ENCODE measurements at places on chromosomes 5 and 9.

DNA sequence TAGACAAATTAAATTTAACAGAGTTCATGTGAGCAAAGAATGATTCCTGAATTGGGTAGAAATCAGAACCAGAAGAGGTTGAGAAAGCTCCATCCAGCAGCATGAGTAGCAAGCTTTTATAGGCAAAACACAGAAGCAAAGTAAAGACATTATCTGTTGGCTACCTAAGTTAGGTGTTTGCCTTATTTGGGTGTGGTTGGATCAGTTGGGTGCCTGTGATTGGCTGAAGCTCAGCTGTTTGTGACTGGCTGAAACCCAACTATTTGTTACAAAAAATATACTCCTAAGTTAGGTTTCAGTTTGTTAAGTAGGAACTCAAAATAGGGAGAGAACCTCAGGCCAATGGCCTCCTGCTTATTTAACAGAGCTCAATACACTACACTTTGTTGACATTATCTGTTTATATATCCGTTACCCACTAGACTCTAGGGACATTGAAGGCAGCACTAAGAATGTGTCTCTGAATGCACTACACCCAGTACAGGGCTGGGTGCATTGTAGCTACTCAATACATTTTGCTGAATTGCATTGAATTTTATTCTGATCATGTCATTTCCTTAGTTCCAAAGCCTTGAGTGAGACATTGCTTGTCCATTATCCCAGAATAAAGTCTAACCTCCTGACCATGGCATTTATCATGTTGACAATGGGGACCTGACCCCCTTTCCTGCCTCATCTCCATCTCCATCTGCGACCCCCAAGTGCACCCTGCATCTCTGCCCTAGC, 98.7 kb downstream of the CCDC192 start:
- DNase-seq = no peak

DNA sequence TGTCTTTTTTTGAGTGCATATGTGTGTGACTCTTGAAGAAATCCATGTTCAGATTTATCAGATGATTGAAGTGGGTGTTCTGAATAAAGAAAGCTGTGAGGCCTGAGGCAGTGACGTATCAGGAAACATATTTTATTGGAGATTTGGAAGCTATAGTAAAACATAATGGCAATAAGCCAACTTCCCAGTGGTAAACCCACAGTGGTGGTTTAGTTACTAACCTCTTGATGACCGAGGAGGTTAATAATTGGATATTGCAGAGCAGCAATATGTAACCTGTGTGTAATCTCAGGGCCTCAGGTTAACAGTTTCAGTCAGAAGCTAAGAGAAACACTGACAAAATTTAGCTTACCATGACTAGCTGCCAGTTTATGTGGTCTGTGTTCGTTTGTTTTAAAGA, 6.9 kb downstream of the RGMB start:
- no peak for DNase-seq

DNA sequence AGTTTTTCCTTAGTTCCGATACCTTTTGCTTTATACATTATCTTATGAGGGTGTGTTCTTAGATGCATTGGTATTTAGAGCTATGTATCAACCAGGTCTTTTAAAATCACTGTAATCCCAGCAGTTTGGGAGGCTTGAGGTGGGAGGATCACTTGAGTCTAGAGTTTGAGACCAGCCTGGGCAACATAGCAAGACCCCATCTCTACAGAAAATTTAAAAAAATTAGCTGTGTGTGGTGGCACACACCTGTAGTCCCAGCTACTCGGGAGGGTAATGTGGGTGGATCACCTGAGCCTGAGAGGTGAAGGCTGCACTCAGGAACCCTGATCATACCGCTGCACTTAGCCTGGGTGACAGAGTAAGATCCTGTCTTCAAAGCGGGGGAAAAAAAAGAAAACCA, 15.1 kb downstream of the SPIN1 start:
- no peak for DNase-seq

GRCh38 chr9:82209797-82210470, 221.4 kb downstream of the SPATA31D1 start:
- no peak for DNase-seq

DNA sequence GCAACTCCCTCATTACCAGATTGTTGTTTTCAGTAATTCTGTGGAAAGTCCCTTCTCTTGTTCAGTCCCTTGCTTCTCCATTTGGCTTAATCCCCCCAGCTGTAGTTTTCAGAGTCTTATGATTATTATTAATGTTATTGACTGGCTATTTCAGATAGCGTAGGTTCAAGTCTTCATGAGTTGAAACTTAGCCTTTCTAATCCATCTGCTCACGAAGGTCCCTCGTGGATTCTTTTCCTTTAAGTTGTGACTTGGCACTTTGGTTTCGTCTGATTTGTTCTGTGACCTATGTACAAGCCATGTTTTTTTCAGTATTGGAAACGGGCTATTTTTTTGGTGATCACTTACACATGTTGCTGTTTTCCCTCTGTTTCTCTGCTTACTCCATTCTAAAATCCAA, 260.3 kb downstream of the TMEM167A start:
- no peak for DNase-seq
